ENCODE measurements at places on chromosomes 11 and 22.

DNA sequence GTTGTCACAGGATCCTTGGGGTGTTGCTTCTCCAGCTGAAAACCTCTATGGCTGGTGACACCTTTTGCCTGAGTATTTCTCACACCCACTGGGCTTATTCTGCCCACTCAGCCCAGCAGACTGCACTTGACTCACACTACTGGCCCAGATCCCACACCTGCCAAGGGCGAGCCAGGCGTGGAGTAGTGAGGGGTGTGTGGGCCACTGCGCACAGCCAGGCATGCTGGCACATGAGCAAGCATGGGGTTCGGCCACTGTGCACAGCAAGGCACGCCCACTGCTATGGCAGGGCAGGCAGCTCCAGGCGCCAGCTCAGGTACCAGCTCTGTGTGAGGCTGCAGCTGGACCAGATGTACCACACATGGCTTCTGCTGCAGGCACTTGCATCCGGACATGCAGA lies 116.5 kb upstream of the MTNR1B start:
- no peak overlapping the region for H3K4me3 ChIP-seq
- H3K4me1 ChIP-seq = peaks cover 10% of the 10 kb centered on the region
- H3K27me3 ChIP-seq = no peaks in the 10 kb centered on the region
- DNase-seq = no peak
- H3K36me3 ChIP-seq = no peaks in the 10 kb centered on the region

DNA sequence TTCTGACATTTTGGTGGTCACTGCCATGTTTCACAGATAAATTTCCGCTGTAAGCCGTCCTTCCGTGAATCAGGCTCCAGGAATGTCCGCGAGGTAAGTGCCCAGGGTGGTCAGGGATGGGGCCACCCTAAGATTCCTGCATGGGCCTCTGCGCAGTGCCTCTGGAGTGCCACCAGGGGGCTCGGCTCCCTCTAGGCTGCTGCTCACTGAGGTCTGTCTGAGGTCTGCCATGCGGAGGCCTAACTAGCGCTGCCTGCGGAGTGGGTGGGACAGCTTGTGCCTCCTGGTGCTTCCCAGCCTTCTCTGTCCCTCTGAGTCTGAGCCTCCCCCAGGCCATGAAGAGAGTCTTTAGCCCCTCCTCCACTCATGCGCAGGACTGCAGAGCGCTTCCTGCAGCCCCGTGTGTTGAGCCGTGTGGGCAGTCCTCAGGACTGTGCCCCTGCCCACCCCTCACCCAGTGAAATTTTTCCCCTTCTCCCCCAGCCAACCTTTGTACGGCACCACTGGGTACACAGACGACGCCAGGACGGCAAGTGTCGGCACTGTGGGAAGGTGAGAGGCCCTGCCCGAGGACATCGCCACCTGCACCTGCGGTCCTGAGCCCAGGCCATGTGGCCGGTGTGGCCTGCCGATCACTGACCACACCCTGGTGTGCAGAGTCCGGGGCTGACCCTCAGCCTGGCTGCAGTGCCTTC lies 11.9 kb upstream of the MDK start:
- H3K36me3 ChIP-seq = peaks cover 21% of the 10 kb centered on the region
- H3K4me1 ChIP-seq = peaks cover 9% of the 10 kb centered on the region
- no peaks in the 10 kb centered on the region for H3K27me3 ChIP-seq
- H3K27ac ChIP-seq = no peak overlapping the region
- no peak for DNase-seq
- no peak overlapping the region for H3K4me3 ChIP-seq

- H3K4me1 ChIP-seq = no peaks in the 10 kb centered on the region
- no peaks in the 10 kb centered on the region for H3K27me3 ChIP-seq
- no peaks in the 10 kb centered on the region for H3K36me3 ChIP-seq
These were observed 49.6 kb upstream of the E2F8 start for GRCh38 chr11:19290356-19290755.

DNA sequence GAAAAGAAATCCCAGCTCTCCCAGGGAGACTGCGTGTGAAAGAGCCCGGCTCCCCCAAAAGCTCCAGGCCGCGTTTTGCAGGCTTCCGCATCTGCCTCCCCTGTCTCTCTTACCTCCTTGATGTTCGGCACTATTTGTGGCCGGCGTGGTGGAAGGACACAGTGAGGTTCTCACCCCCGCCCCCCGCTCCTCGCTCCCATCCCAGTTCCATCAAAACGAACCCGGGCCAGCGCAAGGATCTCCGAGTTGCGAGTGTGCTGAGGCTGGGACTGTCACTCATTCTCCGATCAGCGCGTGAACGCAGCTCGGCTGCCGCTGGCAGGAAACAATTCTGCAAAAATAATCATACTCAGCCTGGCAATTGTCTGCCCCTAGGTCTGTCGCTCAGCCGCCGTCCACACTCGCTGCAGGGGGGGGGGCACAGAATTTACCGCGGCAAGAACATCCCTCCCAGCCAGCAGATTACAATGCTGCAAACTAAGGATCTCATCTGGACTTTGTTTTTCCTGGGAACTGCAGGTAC lies at the start of gene NCAM1:
TSS of gene NCAM1 (plus strand) at position 275 of the 523 bp plus-strand sequence.
- H3K36me3 ChIP-seq = no peaks in the 10 kb centered on the region
- DNase-seq = peak; percentile 5
- H3K4me3 ChIP-seq = peak within 1 kb of the TSS; percentile 89
- H3K27ac ChIP-seq = peak within 1 kb of the TSS; percentile 55
